Neural crest cell (in vitro differentiated cells): ENCODE measurements at places on chromosomes 12 and 14. TPM values are rescaled to one million over a fixed set of nuclear protein-coding genes. Genes with fewer than 3 reads are reported as not detected.

Gene AGAP2
- total RNA-seq: 3.9 and 4.1 TPM in 2 replicates

Gene CAPZA3
- total RNA-seq: not detected in 2 replicates

Gene GPR162
- total RNA-seq: 16.4 and 17.4 TPM in 2 replicates

DNA sequence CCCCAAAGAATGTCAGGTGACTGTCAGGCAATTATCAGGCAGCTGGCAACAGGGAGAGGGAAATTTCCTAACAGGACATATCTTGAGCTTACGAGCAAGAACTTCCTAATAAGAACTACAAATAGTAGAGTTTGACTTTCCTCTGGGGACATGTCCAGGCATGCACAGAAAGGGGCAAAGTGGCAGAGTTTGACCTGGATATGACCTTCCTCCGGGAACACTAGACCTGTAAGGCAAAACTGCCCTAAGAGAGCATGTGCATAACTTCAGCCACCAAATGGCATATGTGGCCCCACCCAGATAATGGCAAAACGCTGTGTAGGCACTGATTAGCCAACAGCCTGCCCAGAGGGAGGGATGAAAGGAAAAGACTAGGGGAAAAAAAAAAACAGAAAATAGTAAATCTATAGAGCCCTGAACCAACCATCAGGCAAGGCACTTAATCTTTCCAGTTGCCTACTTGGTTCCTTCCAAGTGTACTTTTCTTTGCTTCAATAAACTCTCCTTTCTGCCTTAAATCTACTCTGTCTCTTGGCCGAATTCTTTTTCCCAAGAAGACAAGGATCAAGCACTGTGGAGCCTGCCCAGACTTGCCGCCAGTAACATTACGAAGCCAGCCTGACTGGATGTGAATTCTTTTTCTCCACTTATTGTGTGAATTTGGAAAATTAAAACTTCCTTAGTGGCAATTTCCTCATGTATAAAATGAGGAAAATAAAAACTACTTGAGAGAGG is 164.1 kb downstream of the SPTSSA start:
- H3K27ac ChIP-seq: no peak overlapping the region
- no peak for DNase-seq
- H3K36me3 ChIP-seq: no peaks in the 10 kb centered on the region

DNA sequence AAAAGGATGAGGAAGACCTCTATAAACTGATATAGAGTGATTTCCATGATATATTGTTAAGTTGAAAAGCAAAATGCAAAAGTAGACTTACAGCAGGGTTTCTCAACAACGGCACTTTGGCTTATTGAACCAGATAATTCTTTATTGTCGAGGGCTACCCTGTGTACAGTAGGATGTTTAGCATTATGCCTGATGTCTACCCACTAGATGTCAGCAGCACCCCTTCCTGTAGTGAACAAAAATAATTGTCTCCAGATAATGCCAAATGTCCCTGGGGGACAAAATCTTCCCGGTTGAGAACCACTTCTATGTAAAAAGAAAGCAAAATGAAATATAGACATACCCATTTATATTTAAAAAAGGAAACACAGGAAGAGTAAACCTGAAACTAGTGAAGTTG is 32.4 kb downstream of the ABCD2 start:
- peaks cover 8% of the 10 kb centered on the region for H3K36me3 ChIP-seq
- H3K27ac ChIP-seq: no peak overlapping the region
- H3K4me3 ChIP-seq: no peak overlapping the region
- no peaks in the 10 kb centered on the region for H3K4me1 ChIP-seq
- H3K27me3 ChIP-seq: no peaks in the 10 kb centered on the region

DNA sequence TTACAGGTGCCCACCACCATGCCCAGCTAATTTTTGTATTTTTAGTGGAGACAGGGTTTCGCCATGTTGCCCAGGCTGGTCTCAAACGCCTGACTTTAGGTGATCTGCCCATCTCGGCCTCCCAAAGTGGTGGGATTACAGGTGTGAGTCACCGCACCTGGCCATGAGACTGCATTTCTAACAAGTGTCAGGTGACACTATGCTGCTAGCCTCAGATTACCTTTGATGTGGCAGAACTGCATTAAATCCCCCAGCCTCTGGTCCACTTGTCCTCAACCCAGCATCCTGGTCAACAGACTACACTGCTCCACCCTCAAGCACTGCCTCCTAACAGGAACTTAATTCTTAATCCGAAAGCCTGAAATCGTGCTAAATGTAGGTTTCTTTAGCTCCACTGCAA is 13.1 kb downstream of the LGMN start:
- H3K27me3 ChIP-seq: no peaks in the 10 kb centered on the region
- DNase-seq: no peak
- H3K27ac ChIP-seq: no peak overlapping the region
- no peaks in the 10 kb centered on the region for H3K4me1 ChIP-seq
- H3K36me3 ChIP-seq: peaks cover 22% of the 10 kb centered on the region
- H3K4me3 ChIP-seq: no peak overlapping the region

GRCh38 chr12:126891789-126892188 is 1375.2 kb upstream of the TMEM132C start:
- H3K4me3 ChIP-seq: no peak overlapping the region
- H3K36me3 ChIP-seq: no peaks in the 10 kb centered on the region
- no peak overlapping the region for H3K27ac ChIP-seq
- no peak for DNase-seq
- no peaks in the 10 kb centered on the region for H3K27me3 ChIP-seq
